Activated CD4-positive, alpha-beta T cell treated with anti-CD3 and anti-CD28 coated beads for 48 hours (primary cell): ENCODE measurements at places on chromosomes 4 and X.
A peak's percentile ranks its signal among the peaks of the same experiment; 100 is the strongest.

GRCh38 chrX:41963348-41963747 lies 40.0 kb upstream of the CASK start:
- no peak for DNase-seq

GRCh38 chr4:166172619-166173018 lies 299.6 kb downstream of the TLL1 start:
- no peak for DNase-seq

- DNase-seq, result no peak
These were observed 840 bp downstream of the GRID2 start for GRCh38 chr4:92304606-92305005.

- no peak for DNase-seq
These were observed 82.9 kb upstream of the EXOC1L start for GRCh38 chr4:55736605-55737183.

GRCh38 chr4:128630871-128631270 lies 178.6 kb upstream of the JADE1 start:
- no peak for DNase-seq

DNA sequence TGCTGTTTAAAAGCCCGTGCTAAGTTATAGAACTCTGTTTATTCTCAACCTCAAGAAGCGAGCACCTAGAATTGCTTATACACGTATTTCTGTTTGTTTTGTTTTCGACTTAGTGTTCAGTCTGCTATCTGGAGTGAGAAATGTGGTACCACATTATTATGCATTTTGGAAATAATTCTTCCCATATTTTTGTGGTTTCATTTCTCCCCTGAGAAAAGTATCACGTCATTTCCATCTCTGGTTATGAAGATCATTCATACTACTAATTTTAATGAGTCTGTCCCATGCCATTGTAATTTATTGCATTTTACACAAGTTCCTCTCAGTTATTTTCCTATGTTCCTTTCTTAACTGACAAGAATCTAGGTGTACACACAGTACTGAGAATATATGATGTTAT lies 186.0 kb downstream of the DCHS2 start:
- no peak for DNase-seq

DNA sequence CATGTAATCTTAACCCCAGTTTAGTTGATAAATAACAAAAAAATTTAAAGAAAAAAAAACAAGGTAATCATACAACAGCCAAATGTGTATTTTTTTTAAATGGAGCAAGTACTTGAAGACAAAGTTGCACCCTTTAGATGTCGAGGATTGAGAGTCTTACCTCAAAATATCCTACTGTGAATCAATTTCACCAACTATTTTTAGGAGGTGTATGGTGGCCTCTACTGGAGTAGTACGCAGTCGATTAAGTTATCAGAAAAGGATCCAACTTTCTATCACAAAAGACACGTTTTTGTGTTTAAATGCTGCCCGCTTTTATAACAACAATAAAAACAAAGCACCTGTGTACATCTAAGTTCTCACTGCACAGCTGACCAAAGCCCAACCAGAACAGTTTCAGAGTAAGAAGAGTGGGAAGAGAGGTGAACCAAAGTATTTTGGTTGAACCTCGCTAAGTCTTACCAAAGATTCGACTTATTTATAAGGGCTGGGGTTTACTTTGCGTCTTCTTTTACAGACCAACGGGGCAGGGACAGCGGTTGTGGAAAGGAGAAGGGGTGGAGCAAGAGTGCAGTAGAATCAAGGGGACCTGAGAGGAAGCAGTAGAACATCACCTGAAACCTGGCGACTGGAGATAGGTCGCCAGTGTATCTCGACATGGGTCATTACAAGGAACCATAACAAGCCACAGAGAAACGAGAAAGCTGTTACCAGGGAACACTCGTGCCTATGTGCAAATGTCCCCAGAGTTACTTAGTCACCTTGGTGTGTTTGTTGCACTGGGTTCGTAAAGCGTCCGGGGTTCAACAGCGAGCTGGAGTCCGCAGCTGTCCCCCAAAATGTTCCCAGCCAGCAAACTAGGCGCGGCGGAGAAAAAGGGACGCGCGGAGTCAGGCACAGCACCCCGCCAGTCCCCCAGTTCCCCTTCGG lies 1.1 kb downstream of the RPS6KA6 start:
- DNase-seq, result no peak

- DNase-seq, result peak; percentile 27
These were observed at the start of gene SLC6A8 for GRCh38 chrX:153687121-153688039. Gene SLC6A8, plus strand, starts transcription at chrX:153687926. Its CDS starts 649 bp downstream, at chrX:153688575.

DNA sequence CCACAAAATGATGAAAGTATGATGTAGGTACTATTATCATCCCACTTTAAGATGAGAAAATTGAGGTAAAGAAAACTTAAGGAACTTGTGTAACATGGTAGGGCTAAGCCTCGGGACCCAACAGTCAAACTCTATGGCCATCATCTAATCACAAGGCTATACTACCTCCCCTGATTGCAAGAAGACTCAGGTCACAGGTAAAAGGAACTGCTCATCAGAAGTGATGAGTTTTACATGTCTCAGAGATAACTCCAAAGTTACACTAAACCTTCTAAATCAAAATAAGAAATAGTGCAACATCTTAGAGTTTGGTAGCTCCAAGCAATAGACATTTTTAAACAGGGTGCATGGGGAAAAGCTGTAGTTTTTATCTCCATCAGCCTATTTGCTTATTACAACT lies 96.5 kb upstream of the MYOZ2 start:
- DNase-seq, result no peak

DNA sequence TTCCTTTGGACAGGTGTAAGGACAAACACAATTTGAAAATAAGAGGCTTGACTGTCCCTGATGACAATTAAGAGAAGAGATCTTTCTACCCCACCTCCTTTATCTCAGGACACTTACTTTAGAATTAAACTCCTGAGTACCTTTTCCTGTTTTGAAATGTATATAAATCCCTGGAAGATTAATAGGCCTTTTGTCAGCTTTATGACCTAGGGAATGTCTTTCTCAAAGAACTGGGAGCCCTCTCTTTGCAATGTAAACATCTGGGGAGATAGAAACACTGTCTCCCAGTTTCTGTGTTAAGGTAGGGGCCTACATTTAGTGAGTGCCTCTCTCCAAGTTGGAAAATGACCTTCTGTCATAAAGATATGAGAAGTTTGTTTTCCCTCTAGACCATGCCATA lies 31.7 kb downstream of the AGA start:
- no peak for DNase-seq

GRCh38 chr4:171588051-171588545 lies 225.1 kb upstream of the GALNTL6 start:
- DNase-seq, result no peak

- DNase-seq, result no peak
These were observed 35.4 kb downstream of the DCHS2 start for GRCh38 chr4:154456240-154456639.

- DNase-seq, result no peak
These were observed 427.1 kb upstream of the FAM47C start for GRCh38 chrX:36581030-36581429.

DNA sequence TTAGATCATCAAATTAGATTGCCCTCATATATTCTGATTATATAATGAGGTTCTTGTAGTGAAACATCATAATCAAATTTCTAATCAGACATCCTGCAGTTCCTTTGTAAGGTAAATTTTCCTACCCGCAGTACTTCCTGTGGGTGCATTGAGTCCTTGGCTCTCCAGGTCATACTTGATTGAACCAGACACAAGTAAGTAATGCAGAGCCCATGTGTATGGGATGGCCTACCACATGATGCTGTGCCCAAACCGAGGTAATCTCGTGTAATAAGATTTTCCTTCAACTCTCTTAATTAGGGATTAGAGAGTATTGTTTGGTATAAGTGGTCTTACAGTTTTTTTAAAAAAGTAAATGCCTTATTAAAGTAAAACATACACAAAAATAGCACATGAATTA lies 1841.8 kb downstream of the PCDH7 start:
- DNase-seq, result no peak

GRCh38 chr4:912548-913279 lies 19.4 kb downstream of the GAK start:
- DNase-seq, result no peak

GRCh38 chrX:68146054-68146453 lies 287.2 kb downstream of the OPHN1 start:
- DNase-seq, result no peak

GRCh38 chr4:54658252-54659093 lies 716 bp downstream of the KIT start:
- DNase-seq, result peak; percentile 47

- no peak for DNase-seq
These were observed 87.5 kb upstream of the PTPN13 start for GRCh38 chr4:86506591-86506990.

DNA sequence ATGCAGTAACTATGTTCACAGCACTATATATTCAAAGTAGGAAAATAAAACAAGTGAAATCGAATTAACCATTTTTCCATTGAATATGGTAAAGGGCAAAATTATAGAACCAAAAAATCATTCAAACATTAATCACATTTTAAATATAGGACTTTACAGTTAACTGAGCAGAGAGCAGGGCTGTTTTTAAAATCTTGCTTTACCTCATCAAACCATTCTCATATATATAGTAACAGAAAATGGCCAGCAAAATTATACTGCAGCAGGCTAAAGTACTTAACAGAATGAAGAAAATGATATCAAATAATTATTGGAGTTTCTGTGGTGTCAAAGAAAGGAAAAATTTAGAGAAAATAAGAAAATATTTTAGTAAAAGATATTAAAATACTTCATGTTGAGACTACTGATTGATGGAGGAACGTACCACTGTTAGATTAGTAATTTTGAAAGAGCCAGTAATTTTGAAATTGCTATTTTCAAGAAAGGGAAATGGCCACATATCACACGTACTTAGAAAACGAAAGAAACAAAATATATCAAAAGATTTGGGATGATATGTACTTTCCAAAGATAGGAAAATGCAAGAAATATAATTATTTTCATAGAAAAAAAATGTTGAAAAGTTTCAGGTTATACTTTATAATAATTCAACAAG lies 813.7 kb downstream of the DMD start:
- DNase-seq, result no peak

GRCh38 chr4:121236353-121237068 lies 72.4 kb upstream of the TNIP3 start:
- DNase-seq, result no peak

DNA sequence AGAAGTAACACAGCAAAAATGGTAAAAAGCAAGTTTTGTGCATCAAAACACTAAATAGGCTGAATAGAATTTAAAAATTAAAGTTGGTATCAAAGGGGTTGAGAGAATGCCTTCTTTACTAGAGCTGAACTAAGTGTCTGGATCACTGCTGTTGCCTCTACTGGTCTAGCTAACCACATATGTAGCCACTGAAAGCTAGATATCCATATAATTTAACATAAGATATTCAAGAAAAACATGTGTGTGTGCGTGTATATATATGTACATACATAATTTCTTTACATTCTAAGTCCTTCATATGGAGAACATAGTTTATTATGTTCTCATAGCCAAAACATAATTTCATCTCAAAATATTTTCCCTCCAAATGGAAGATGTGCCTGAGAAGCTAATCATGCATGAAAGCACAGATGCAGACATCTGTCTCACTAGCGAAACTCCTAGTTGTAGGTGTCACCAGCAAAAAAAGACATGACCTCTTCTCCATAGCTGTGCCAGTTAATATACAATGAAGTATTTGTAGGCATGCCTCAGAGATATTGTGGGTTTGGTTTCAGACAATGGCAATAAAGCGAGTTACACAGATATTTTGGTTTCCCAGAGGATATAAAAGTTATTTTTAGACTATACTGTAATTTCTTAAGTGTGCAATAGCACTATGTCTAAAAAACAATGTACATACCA lies 47.3 kb downstream of the PDE5A start:
- no peak for DNase-seq

DNA sequence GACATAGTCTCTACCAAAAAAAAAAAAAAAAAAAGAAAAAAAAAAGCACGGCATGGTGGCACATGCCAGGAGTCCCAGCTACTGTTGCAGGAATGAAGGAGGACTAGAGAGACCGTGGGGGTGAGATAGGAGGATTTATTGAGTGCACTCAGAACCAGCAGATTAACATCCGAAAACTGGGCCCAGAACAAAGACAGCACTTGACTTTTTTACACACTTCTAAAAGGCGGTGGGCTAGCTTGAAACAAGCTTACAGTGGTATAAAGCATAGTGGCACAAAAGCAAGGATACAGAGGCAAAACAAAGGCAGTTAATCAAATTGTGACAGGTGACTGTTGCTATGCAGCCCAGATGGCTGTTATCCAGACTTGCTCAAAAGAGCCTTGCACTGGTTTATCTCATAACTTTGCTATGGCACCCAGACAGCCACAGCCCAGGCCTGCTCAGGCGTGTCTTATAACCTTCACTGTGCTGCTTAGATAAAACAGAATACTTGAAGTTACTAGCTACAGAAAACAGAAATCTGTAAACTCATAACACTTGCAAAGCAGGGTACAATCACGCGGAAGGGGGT lies 9.9 kb upstream of the PI4K2B start:
- no peak for DNase-seq

DNA sequence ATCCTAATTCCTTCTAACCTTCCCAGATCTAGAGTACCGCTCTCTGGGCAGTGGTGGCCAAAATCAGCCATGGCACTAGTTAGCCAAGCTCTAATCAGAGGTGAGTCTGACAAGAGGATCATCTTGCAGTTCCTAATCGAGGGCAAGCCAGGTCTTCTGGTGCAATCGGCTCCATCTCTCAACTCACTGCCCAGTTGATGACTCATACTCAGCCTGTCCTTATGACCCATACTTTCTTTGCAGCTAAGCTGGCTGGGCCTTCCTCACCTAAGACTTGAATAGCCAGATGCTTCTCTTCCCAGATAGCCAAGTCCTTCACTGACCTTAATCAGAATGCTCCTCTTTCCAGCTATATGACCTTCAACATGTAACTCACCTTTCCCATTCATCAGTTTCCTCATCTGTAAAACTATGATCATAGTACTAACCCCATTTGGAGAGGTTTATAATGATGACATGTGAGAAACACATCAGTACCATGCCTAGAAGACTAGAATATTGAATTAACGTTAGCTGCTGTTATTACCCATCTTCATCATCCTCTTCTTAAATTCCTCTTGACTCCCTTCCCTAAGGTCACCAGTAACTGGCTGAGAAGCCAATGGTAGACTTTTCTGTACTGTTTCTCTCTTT lies 57.1 kb downstream of the RELL1 start:
- DNase-seq, result no peak

DNA sequence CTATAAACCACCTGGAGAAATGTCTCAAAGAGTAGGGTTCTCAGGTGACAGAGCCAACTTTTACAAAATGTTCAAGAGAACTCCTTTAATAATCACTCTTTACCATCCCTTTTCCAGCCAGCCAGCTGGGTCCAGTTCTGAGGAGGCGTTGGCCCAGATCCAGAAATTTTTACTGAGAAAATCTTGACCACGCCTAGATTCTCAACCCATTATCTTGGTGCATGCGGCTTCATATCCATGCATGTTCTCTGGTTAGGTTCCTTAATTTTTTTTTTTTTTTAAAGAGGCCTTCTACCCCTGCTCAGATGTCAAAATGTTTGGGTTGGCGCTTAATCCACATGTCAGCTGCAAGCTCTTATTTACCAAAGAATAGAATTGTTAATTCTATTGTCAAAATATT lies 12.0 kb upstream of the MAP7D2 start:
- no peak for DNase-seq
